ENCODE measurements at places on chromosomes 1 and 21.

DNA sequence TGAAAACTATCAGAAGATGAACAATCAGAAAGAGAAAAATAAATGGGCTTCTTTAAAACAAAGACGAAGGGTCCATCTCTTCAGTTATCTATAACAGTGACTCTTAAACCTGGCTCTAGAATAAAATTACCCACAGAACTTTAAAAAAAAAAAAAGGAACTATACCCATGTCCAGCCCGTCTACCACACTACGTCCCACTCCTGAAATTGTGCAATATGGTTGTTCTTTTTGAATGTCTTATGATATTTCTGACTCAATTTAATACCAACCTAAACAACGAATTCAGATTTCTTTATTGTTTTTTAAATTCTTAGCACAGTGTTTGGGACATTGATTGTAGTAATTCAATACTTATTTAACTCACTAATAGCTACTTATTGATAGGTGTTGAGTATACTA lies 246.3 kb downstream of the DPYD start:
- DNase-seq = no peak

GRCh38 chr1:107434361-107434693 lies 293.5 kb downstream of the NTNG1 start:
- DNase-seq = no peak

DNA sequence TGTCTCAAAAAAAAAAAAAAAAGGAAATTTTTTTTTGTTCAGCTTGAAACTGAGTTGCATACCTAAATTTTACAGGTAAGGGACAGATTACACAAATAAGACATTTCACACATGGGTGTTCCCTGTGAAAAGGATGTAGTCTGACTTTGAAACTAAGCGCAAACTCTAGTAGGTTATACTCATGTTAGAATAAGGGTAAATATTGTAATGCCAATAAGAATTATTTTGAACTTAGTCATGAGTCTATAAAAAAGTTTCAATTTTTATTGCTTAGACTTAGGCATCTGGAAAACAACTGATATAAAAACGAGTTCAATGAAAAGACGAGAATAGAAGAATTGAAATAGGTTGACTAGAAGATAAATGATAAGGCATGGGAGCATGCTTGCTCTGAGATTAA lies 122.3 kb downstream of the HMCN1 start:
- DNase-seq = no peak

GRCh38 chr21:46425571-46425970 lies 33.1 kb upstream of the DIP2A start:
- DNase-seq = peak; percentile 94

- DNase-seq = no peak
Measured at GRCh38 chr1:168298446-168298845, 17.8 kb downstream of the TBX19 start.

- DNase-seq = no peak
Measured at GRCh38 chr1:231203259-231204057, 37.6 kb upstream of the GNPAT start.

- peak; percentile 35 for DNase-seq
Measured at GRCh38 chr1:26761217-26761616, 26.5 kb upstream of the PIGV start.

DNA sequence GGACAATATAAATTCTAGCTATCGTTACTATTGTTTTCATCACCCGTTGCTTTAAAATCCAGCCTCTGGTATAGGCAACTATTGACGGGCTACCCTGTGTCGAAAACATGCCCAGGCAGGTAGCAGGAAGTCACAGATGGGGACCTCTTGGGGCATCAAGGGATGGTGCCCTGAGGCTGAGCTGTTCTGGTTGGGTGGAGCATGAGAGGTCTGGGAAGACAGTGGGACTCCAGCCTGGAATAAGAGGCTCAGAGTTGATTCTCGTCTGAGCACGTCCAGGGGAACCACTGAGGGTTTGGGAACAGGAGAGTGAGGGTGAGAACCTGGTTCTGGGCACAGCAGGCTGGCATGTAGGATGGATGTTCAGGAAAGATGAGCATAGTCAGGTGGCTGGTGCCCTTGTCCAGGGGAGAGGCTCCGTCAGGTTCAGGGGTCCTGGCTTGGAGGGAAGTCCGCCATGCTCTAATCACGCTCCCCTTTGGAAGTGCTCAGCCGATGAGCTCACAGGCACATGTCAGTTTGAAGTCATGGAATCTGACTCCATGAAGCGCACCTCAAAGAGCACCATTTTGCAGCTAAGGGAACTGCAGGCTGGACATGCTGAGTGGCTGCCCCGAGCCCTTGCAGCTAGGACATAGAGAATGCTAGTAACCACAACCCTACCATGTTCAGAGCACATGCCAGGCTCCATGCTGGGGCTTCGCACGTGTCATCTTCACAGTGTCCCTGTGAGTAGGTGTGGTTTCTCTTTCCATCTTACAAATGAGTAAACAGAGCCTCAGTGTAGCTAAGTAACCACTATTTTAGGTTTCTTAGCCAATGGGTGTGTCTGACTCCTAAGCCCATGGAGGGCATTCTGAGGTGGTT lies 21.0 kb downstream of the PCSK9 start:
- no peak for DNase-seq

- DNase-seq = peak; percentile 75
Measured at GRCh38 chr1:94863297-94863911, 43.2 kb downstream of the SLC44A3 start.

Measured in DMS53 (cell line).